Stimulated activated CD8-positive, alpha-beta memory T cell treated with anti-CD3 and anti-CD28 coated beads, Interleukin-7, amount 100 ng/mL, for 1 hour (primary cell): ENCODE measurements at places on chromosomes 11 and 22.

GRCh38 chr11:74019104-74019738 is 10.3 kb upstream of the UCP3 start:
- DNase-seq: no peak

- DNase-seq: no peak
Observed at GRCh38 chr11:110711776-110712658, at the start of gene ARHGAP20. Gene ARHGAP20, minus strand, starts transcription at chr11:110712437. Its CDS starts 206 bp downstream, at chr11:110712231.

DNA sequence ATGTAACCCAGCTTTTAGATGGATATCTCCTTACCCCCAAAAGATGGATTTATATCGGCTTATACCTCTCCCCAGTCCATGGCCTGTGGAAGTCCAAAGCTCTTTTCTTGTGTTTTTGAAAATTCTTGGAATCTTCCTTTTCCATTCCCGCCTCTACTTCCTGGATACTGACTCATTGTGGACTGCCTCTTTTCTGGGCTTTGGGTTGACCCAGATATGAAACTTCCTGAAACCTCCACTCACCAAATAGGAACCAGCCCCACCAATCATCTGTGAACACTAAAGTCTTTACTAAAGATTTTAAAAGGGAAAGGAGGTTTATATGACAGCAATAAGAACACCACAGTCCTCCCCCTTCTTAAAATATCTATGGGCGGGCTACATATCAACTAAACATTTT is 163.4 kb upstream of the SYN3 start:
- no peak for DNase-seq

DNA sequence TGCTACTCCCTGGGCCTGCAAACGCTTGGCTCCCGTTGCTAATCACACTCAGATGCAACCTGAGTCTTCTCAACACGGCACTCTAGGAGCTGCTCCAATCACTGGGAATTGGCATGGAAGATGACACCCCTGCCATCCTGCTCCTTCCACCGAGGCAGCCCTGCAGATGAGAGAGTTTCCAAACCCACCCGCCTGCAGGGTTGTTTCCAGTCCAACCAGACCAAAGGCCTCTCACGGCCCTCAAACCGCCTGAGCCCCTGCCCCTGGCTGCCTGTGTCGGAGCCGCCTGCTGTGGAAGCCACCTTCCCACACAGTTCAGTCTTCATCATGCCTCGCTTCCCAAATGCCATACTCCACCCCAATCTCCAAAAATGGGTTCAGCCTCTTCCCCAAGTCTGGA is 36.8 kb upstream of the TP53I11 start:
- DNase-seq: no peak

- no peak for DNase-seq
Observed at GRCh38 chr22:27113211-27113635, 455.8 kb downstream of the MIAT start.

DNA sequence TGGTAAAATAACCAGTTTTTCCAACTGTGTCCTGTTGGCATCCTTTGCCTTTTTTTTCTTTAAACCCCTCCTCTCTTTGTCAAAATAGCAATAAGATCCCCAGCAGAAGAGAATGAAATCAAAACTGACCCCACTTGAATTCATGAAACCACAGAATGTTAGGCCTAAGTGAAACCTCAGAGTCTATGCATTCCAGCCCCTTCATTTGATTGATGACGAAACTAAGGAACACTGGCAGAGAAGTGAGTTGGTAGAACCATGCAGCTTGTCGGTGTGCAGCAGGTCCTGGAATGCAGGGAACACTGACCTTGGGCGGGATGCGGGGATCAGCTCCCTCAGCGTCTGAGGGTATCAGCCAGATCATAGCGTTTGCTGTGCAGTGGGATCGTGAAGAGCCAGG is 57.5 kb downstream of the GRK3 start:
- DNase-seq: no peak

DNA sequence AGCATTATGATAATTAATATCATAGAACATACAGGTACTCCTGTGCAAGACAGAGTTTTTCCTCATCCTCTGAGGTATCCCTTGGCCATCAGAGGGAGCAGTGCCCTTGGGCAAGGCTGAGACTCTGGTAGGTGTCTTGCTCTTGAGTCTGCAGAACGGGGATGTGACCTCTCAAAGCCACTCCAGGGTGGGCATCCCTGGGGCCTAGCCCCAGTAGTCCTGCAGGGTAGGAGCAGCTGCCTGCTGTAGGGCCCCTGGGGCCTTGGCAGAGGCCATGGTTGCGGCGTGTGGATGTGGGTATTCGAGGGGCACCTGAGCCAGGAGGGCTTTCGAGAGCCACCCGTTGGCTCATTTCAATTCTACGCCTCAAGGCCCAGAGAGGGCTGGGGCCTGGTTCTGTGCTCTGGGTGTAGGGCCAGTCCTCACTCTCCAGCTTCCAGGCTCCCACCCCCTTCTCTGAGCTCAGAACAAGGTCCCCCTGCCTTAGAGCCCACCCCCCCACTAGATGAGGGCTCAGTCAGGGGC is 7.7 kb upstream of the OMP start:
- DNase-seq: no peak

DNA sequence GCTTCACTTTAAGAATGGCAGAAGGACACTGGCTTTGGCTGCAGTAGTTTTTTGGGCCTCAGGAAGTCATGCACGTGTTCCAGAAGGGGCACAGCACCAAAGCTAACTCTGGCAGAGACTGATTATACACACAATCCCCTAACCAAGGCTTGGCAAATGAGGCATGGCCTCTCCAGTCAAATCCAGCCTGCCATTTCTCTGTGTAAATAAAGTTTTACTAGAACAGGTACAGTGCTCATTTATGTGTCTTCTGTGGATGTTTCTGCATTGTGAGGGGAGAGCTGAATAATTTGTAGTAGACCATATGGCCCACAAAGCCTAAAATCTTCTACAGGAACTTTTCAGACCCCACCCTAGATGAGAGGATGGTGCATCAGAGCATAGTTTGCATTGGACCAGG is 46.4 kb upstream of the MN1 start:
- DNase-seq: no peak

DNA sequence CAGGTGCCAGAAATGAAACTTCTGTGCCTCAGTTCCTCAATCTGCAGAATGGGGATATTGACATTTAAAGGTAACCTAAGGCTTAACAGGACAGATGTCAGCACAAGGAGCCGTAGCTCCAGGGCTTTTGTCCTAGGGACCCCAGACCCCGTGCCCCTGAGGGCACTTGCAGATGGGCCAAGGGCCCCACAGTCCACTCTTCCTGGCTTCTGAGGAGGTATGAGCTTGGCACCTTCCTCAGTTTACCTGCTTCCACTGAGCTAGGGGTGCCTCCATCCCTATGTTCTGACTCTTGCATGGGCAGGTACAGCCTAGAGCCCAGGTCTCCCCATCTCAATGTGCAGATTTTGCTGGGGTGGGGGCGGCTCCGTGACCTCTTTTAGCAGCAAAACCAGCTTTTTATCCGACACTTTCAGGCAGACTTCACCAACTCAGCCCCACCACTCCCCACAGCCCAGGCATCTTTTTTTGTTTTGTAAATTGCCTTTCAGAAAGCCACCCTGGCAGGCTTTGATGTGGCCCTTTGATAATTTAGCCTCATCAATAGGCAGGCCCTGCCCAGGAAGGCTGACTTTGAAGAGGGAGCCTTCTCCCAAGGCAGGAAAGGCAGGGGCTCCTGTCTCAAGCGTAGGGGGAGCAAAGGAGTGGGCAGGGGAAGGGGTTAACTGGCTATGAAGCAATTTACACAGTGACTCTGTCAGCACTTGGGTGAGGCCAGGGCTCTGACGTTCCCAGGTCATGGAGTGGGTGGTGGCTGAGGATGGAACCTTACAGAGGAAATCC is 23.7 kb upstream of the FGF3 start:
- no peak for DNase-seq

- no peak for DNase-seq
Observed at GRCh38 chr11:57460022-57460757, at the start of gene RTN4RL2. Gene RTN4RL2, plus strand, starts transcription at chr11:57460528. Its CDS starts 338 bp downstream, at chr11:57460866.

GRCh38 chr22:30121960-30122359 is 41.7 kb downstream of the HORMAD2 start:
- no peak for DNase-seq

GRCh38 chr11:65558002-65558929 is at the start of gene LTBP3:
Gene LTBP3, minus strand, starts transcription at chr11:65558359. Its CDS starts 400 bp downstream, at chr11:65557959.
- DNase-seq: no peak

DNA sequence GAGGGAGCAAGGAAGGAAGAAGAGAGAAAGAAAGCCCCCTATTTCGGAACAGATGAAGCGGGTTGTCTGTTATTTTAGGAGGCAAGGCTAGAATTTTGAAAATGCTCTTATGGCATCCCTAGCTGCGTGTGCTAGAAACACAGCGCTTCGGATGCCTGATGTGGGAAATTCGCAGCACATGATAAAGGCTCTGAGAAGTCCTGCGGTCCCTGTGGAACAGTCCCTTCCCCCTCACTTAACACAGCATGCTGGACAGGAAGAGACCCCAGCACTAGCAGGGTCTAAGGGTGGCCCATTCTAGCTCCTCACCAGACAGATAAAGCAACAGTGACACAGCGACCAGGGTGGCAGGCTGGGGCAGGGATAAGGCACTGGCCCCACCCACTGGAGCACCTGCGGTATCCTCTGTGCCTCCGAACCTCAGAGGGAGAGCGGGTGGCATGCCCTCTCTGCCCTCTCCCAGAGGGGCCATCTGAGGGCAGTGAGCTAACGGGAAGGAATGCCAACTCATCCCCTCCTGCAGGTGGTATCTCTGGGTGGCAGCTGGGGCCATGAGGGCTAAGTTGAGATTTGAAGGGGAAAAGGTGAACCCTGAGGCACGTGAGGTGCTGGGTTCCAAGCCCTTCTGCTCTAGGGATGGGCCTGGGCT is 75.7 kb downstream of the SCUBE1 start:
- DNase-seq: no peak

DNA sequence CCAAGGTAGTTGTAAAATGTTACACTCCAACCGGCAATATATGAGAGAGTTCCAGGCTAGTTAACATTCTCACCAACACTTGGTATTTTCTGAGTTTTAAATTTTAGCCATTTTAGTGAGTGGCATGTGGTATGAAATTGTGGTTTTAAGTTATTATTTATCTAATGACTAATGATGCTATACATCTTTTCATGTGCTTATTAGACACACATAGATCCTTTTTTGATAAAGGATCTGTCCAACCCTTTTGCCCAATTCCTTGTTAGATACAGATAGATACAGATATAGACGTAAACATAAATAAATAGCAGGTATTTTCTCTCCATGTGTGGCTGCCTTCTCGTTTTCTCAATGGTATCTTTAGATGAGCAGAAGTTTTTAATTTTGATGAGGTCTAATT is 39.3 kb downstream of the ALKBH8 start:
- DNase-seq: no peak

DNA sequence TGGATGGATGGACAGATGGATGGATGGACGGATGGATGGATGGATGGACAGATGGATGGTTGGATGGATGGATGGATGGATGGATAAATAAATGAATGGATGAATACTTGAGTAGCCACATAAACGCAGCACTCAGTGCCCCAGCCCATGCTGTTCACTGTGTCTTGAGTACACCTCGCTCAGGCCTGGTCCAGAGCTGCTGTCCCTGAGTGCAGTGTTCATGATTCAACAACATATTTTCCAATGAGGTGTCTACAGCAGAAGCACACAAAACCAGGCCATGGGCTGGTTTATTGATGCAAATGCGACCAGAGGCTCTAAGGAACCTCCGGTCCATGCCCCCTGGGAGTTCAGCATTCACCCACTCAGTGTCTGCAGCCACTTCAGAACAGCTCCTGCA is 584.3 kb downstream of the BRD1 start:
- no peak for DNase-seq

DNA sequence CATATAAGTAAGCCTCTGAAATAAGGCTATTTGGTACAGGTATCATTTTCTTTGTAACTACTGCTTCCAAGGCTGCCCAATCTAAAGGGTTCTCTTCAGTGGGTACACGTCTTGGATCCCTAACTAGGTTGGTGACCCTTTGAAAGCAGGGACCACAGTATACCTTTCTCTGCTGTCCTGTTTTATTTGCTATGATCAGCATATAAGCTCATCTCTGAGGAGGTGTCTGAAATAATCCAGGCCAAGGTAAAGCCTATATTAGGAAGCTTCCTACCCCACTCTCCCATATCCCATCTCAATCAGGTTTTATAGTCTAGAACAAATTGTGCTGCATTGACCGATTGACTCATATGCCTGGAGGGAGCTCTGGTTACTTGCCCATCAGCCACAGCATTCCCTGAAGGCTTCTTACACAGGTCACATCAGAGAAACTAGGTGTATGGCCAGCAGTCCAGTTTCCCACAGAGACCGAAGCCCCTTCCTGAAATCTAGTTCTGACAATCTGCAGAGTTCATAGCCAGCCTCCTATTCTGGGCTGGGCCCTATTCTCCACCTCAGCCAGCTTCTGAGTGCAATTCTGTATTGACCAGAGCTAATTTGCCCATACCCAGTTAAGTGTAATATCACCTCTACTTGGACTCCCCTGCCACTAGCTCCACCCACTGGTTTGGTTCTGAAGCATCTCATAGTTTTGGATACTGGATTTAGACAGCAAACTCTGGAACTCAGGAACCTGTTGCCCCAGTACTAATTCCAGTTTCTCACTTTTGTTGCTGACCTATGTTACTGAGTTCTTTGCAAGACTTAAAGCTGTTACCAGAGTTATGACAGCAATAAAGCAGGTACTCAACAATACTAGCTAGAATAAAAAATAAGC is 62.1 kb upstream of the ARHGAP20 start:
- DNase-seq: no peak

GRCh38 chr22:34308101-34308500 is 387.8 kb upstream of the LARGE1 start:
- DNase-seq: no peak

GRCh38 chr11:61131998-61132555 is 29.1 kb downstream of the VPS37C start:
- no peak for DNase-seq

GRCh38 chr11:123302751-123303195 is 107.7 kb upstream of the CLMP start:
- no peak for DNase-seq

DNA sequence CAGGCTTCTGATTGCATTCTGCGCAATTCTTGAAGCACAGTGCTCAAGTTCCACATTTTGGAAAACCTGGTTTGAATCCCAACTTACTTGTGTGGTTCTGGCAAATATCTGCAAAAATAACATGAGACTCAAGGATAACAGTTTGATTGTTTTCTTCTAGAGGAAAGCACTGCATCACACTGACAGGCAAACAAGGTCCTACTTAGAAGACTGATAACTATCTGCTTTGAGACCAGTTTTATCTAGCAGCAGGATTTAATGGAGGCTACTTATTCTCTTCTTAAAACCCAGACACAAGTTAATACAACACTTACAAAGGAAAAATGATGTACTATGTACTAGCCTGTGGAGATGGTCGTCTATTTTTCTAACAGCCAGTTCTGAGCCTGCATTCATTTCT is 41.4 kb downstream of the RIC3 start:
- no peak for DNase-seq

DNA sequence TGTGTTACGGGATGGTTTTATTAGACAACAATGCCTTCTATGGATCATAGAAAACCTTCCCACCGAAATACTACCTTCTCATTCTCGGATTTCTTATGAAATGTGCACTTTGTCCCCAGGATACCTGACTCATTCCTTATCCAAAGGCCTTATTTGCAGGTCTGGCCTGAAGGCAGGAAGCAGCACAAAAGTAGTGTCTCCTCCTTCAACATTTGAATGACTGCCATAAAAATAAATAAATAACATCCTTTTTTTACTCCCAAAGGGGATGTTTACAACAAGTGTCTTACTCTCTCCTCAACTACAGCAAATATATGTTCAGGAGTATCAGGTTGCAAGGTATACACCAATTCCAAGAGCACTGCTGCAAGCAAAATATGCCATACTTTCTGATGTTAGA is 41.6 kb upstream of the PAK1 start:
- no peak for DNase-seq
